ENCODE measurements at places on chromosomes 5 and 9.

DNA sequence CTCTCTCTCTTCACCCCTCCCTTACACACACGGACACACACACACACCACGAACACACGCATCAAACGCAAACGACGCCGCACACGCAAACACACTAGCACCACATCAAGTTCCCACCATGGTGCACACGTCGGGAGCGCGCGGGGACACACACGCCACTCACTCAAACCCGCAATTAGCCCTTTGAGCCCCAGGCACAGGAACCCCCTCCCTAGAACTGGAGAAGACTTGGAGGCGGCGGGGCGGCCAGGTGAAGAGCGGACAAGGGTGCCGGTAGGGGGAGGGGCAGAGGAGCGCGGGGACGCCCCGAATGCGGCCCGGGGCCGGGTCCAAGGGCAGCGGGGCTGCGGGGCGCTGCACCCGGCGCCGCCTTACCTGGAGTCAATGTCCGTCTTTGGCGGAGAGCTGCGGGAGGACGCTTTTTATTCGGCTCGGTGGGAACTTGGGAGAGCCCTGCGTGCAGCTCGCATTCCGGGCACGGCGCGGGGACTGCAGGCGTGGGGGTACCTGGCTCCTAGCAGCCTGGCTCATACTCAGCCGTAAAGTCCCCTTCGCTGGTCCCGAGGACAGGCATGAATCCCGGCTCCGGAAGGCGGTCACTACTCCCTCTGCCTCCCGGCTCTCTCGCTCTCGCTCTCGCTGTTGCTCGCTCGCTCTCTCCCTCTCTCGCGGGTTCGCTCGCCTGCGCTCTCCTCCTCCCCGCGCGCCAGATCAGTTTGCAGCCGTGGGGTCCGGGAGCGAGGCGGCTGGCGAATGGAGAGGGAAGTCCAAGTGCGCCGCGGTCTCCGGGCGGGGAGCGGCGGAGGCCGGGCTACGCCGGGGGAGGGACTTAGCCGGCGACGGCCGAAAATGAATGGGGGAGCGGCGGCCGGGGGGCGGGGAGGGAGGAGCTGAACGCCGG lies at the start of gene BRINP1:
BRINP1 (minus strand) TSS at position 755 of the 901 bp plus-strand sequence. CDS start 56,080 bp downstream, outside the sequence.
- no peak for DNase-seq

DNA sequence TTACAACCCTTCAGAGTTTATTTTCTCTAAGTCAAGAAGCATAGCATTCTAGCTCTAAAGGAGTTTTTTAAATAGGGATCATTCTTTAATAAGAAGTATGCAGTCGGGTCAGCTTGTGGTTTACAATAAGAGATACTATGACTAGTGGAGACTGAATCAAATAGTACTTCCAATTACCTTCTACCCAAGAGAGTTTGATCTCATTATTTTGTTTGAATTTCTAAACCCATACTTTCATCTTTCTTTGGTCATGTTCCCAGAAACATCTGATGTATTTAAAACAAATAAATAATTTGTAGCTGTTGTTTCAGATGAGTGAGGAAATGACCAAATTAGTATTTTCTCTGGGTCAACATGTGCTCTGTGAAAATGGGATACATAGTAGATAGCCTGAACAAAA lies 160.2 kb upstream of the CDH6 start:
- peak; percentile 47 for DNase-seq

DNA sequence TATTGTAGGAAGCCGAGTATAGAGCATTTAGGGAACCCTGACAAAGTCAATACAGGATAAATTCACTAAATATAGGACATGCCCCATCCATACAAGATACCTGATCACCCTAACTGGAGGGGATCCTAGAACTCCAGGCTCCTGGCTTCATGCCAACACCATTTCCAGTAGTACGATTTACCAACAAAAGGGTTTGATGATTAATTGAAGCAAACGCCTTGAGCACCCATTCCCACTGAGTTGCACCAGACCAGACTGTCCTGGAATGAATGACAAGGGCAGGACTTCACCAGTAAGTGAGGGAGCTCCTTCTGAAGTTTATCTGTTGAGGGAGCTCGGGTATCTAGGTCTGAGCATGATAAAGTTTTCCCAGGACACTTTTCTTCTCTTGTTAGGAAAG lies 327.2 kb upstream of the MSX2 start:
- no peak for DNase-seq

GRCh38 chr5:67182301-67182790 lies 14.3 kb downstream of the CD180 start:
- peak; percentile 71 for DNase-seq

- no peak for DNase-seq
These were observed 49.1 kb downstream of the SUSD1 start for GRCh38 chr9:112125951-112126388.

GRCh38 chr5:85268194-85268593 lies 883.5 kb upstream of the EDIL3 start:
- DNase-seq, result no peak

GRCh38 chr5:132325691-132326090 lies 31.5 kb downstream of the SLC22A4 start:
- no peak for DNase-seq

GRCh38 chr9:128565578-128565977 lies 13.2 kb downstream of the SPTAN1 start:
- DNase-seq, result no peak

DNA sequence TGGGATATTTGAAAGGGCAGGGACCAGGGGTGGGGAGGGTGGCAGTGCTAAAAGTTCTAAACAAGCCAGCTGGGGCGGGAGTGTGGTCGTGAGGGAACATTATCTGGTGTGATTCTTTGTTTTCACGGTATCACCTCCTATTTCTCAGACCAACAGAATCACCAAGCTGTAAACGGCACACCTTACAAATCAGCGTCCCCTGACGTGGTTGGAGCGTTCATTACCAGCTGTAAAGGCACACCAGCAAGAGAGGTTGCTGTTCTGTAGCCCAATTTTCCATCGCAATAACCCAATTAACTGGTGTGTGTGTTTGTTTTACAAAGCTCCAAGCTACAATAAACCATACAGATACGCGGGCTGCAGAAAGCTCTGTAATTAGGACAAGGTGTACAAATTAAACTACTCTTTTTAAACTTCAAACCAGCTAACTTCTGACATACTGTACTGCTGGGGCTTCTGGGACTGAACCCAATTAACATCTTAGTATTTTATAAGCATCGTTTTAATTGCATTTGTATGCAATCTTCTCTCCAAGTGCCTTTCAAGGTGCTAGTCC lies 303.6 kb upstream of the CLINT1 start:
- no peak for DNase-seq

DNA sequence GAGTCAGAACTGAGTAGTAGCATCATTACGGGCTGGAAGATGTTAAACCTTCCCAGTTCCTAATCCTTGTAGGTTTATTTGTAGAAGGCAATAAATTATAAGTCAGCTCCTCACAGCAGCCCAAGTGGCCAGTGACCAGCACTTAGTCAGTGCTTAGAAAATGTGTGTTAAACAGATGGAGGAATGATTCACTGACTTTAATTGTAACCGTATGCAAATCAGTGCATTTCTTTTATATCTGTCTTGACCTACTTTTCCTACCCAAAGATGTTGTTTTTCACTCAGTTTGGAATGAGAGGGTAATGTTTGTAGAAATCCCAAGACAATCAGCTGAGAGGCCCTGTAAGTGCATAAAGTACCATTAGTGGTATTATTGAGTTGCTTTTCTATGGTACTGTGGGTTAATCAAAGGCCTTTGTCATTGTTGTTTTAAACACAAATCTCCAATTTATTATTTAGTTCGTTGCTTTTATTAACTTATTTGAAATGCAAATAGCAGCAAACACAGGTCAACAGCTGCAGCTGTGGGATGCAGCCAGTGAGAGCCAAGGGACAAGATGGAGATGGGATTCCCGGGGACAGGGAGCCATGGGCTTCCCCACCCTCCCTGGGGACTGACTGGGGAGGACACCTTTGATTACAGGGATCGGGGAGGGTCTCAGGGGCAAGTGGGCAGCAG lies 49.8 kb downstream of the MAP1B start:
- DNase-seq, result no peak

DNA sequence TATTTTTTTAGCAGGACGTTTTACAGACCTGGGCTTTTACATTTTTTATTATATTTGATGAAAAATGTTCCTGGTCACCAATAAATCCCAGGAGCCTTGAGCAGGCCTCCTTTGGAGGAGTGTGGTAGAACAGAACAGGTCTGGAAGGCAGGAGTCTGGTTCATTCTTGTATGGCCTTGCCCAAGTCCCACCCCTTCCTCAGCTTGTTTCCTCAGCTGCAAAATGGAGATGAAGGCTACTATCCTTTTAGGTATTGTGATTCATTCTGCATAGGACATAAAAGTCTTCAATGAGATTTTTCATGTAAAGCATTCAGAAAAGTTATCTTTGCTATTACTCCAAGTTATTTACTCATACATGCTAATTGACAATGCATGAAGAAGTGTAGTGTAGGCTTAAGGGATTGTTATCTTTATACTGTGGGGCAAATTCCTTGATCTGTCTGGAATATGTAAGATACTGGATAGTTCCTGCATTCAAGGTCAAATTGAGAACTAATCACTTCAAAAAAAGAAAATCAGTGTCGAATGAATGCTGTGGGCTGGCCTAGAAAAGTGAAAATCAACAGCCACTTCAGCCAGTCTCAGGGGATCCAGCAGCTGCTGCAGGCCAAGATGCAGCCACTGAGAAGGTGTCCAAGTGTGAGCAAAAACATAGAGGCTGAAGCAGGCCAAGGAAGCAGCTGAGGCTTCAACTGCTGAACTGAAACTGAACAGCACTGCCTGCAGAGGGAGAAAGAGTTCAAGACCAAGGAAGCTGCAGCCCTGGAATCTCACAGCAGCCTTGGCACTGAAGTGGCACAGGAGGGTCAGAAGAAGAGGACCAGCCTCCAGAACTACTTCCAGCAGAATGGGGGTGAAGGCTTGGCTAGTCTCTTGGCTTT lies 15.5 kb upstream of the SLC36A3 start:
- DNase-seq, result peak; percentile 3

- no peak for DNase-seq
These were observed 34.1 kb upstream of the TRMT10B start for GRCh38 chr9:37719526-37719925.

DNA sequence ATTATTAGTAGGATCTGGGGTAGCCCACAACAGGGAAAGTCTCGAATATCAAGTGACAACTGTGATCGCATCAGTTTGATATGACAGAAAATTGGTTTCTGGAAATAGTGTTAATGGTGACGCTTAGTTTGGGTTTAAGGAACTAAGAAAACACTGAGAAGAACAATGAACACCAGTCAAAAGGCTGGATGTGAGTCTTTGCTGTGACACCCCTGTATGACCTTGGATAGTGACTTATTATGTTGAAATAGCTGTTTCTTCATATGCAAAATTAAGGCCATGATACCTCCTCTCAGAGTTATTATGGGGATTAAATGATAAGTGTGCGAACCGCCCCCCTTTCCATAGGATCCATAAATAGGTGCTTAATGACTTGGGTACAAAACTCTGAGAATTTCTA lies 926 bp downstream of the DNAJC25 start:
- no peak for DNase-seq

DNA sequence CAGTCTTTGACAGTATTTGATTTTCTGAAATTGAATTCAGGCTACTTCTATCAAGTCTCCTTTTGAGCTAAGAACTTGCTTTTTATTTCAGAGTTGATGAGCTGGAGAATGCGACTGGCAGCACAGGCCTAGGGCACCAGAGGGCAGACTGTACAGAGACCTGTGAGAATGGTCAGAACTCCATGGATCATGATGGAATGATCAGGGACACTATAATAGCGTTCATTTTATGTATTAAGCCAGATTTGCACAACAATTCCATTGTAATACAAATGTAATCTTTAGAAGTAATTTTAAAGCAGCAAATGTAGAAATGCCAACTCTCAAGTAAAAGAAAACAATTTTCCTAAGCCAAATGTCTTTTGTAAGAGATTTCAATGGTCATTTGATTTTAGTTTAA lies 902.4 kb downstream of the NR2F1-AS1 start:
- no peak for DNase-seq

DNA sequence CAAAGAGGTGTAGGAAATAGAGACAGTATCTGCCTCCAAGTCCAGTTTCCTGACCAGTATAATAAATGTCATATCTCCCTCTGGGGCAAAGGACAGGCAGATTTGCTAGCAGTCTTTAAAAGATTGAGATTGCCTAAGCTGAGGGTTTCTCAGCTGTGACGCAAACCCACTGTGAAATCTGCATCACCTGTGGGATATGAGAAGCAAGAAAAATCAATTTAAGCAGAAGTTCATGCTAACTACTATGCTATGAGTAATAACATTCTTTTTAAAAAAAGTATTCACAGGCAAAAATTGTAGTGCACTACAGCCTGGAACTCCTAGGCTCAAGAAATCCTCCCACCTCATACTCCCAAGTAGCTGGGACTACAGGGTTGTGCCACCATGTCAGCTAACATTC lies 168.1 kb upstream of the POC5 start:
- DNase-seq, result no peak

- DNase-seq, result no peak
These were observed 161.8 kb downstream of the PJA2 start for GRCh38 chr5:109247986-109248385.

- DNase-seq, result no peak
These were observed 70.9 kb upstream of the TXNDC8 start for GRCh38 chr9:110408598-110408997.

- DNase-seq, result no peak
These were observed 21.4 kb downstream of the GLRA1 start for GRCh38 chr5:151903243-151903653.

DNA sequence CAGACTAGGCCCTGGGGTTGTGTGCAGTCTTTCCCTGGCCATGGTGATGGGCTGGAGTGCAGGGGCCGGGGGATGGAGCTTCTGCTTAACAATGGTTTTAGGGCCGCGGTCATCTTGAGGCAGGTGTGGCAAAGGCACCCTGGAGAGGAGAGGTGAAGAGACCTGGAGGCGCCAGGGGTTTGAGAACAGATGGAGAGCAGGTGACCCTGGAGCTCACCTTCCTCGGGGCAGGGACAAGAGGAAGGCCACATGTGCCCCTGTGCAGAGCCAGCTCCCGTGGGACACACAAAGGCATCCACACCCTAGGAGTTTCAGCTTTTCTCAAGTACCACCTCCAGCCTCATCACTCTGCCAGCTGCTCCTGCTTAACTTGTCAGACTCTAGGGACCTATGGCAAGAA lies 46.4 kb upstream of the SH3GL2 start:
- no peak for DNase-seq

DNA sequence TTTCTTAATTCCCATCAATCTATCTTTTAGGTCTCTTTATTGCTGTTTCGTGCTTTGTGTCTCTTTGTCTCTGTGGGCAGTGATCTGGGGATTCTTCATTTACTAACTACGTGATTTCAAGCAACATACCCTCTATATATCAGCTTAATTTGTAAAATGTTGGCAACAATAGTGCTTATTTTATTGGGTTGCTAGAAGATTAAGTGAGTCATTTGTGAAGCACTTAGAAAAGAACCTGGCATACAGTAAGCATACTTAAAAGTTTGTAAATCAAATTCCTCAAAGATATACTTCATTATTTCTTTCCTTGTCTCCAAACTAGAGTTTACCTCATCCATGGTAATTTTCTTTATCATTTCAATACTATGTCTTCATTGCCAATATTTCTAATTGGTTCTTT lies 669.7 kb downstream of the MAT2B start:
- DNase-seq, result no peak

DNA sequence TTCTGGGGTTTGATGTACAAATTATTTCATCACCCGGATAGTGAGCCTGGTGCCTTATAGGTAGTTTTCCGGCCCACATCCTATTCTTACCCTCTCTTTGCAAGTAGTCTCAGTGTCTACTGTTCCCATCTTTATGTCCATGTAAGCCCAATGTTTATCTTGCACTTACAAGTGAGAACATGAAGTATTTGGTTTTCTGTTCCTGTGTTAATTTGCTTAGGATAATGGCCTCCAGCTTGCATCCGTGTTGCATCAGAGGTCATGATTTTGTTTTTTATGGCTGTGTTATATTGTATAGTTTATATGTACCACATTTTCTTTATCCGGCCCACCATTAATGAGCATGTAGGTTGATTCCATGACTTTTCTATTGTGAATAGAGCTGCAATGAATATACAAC lies 136.5 kb downstream of the PRR16 start:
- DNase-seq, result no peak
